Nucleus accumbens (tissue), 56 donors: ENCODE measurements at places on chromosomes 12 and 14.

GRCh38 chr12:6872073-6873048 lies 742 bp downstream of the SPSB2 start:
- DNase-seq, result peak; percentile 38

DNA sequence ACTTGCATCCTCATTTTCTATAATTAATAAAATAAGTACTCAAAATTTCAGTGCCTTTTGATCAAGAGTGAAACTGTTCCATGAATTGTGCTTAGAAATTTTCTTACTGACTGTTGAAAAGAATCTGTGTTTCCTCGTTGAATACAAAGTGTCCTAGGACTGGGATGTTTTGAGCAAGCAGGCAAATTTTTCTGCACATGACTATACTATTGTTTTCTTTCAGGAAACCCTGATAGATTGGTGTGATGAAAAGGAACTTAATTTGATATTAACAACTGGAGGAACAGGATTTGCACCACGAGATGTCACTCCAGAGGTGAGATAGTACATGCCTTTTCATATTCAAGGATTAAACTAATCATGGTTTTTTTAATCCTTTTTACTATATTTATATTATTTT lies 316.3 kb downstream of the GPHN start:
- DNase-seq, result no peak

GRCh38 chr12:57110104-57111030 lies 795 bp downstream of the STAT6 start:
- DNase-seq, result peak; percentile 70

DNA sequence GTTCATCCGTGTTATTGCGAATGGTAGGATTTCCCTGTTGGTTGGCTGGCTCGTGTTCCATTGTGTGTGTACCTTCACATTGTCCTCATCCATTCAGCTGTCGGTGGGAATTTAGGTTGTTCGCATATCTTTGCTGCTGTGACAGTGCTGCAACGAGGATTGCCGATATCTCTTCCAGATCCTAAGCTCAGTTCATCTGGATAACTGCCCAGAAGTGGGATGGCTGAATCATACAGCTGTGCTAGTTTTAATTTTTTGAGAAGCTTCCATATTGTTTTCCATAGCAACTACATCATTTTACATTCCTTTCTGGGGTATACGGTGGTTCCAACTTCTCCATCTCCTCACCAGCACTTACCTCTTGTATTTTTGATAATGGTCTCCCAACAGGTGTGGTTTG lies 292.8 kb upstream of the SFSWAP start:
- no peak for DNase-seq

DNA sequence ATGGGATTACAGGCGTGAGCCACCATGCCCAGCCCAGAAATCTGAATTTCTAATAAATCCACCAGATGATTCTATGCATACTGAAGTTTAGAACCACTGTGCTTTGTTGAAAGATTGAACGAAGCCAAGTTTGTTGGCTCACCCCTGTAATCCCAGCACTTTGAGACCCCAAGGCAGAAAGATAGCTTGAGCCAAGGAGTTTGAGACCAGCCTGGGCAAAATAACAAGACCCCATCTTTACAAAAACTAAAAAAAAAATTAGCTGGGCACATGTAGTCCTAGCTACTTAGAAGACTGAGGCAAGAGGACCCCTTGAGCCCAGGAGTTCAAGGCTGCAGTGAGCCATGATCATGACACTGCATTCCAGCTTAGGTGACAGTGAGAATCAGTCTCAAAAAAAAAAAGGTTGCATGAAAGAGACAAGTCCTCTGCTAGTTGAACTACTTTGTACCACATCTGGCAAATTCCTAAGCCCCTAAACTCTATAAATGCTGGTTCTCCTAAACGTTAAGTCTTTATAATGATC lies 1.7 kb upstream of the ABHD4 start:
- DNase-seq, result no peak

DNA sequence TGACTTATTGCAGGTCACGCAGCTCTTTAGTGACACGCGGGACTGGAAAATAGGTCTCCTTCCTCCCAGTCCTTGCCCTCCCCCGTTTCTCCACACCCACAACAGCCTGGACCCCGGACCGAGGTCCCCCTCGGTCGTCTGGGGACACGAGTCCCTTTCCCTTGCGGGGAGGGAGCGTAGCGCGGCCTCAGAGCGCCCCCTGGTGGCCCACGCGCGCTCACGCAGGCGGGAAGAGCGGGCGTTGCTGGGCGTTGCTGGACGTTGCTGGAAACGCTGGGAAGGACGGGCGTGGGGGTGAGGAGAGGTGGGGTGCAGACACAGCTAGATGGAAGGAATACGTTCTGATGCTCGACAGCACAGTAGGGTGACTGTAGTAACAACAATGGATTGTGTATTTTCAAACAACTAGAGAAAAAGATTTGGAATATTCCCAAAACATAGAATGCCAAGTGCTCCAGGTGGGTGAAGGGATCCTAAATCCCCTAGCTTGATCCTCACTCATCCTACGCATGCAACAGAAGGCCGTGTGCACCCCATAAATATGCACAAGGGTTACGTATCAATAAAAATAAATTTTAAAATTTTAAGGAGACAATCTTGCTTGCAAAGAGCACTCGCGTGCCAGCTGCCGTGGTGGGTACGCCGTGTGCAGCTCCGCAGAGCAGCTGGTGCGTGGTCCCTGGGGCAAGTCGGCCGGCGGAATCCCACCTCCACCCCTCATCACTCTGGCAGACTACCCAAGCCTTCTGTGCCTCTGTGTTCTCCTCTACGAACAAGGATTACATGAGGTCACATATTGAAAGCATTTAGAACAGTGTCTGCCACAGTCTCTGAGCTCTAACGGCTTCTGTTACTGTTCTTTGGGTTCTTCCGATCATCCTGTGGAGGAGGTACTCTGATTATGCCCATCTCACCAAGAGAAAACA lies 87.4 kb downstream of the B4GALNT3 start:
- DNase-seq, result peak; percentile 43

DNA sequence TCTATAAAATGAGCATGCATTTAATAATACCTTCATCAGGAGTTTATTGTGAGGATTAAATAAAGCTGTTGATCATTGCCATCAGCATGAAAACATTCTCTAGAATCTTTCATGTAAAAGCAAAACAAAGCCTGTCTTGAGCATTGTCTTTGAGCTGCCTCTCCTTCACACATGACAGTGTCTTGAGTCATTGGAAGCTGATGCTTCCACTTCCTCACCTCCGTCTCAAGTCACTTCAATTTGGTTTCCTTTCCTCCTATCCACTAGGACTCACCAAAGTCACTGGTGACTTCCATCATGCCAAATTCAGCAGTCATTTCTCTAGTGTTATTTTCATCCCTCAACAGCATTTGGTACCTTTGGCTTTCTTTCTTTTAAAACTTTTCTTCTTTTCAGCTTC lies 31.6 kb upstream of the MYBPC1 start:
- no peak for DNase-seq

GRCh38 chr12:131642101-131642540 lies 68.8 kb upstream of the SFSWAP start:
- no peak for DNase-seq

DNA sequence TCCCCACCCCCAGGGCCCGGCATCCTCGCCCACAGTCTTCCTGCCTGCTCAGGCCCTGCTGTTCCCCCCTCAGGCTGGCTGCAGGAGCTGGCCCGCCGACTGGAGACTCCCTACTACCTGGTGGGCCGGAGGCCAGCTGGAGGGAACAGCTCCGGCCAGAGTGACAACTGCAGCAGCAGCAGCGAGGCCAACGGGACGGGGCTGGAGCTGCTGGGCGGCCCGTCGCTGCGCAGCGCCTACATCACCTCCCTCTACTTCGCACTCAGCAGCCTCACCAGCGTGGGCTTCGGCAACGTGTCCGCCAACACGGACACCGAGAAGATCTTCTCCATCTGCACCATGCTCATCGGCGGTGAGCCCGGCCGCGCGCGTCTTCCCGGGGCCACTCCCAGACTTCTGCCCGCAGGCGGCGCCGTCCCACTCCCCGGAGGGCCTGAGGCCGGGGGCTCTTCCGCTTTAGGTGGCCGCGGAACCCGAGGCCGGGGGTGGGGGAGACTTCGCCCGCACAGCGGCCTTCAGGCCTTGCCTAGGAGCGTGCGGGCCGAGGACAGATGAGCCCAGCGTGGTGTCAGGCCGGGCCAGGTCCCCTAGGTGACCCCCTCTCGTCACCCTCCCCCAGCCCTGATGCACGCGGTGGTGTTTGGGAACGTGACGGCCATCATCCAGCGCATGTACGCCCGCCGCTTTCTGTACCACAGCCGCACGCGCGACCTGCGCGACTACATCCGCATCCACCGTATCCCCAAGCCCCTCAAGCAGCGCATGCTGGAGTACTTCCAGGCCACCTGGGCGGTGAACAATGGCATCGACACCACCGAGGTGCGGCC lies 10.2 kb downstream of the KCNH3 start:
- peak; percentile 13 for DNase-seq

GRCh38 chr14:24399999-24400718 lies 1.4 kb downstream of the NYNRIN start:
- DNase-seq, result no peak

DNA sequence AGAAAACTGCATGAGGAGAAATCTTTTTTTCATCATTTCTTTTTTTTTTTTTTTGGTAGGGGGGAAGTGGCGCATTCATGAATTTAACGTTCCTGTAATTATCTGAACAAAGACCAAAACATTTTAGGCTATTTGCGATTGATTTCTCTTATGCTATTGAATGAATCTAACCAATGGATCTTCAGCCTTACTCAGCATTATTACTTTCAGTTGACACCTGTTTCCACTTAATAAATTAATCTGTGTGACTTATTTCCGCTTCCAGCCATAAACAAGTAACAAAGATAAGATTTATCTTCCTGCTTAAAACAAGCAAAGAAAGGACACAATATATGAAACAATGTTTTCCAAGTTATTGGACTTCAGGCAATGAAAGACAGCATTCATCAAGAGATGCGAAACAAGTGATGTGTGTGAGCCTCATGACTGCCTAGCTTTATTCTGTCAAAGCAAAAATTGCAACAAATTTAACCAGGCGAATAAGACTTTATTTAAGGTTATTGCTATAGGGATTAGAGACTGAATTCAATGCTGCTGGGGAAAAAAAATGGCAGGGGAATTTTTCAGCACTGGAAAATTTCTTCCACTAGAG lies 1026.9 kb downstream of the LRFN5 start:
- DNase-seq, result no peak

GRCh38 chr12:32475724-32476123 lies 76.4 kb downstream of the FGD4 start:
- no peak for DNase-seq

GRCh38 chr14:23076785-23077408 lies 18.0 kb downstream of the ACIN1 start:
- no peak for DNase-seq

- peak; percentile 3 for DNase-seq
These were observed 80.9 kb downstream of the SLC41A2 start for GRCh38 chr12:104877103-104877705.

GRCh38 chr12:62934239-62934798 lies 631 bp downstream of the PPM1H start:
- DNase-seq, result peak; percentile 66

DNA sequence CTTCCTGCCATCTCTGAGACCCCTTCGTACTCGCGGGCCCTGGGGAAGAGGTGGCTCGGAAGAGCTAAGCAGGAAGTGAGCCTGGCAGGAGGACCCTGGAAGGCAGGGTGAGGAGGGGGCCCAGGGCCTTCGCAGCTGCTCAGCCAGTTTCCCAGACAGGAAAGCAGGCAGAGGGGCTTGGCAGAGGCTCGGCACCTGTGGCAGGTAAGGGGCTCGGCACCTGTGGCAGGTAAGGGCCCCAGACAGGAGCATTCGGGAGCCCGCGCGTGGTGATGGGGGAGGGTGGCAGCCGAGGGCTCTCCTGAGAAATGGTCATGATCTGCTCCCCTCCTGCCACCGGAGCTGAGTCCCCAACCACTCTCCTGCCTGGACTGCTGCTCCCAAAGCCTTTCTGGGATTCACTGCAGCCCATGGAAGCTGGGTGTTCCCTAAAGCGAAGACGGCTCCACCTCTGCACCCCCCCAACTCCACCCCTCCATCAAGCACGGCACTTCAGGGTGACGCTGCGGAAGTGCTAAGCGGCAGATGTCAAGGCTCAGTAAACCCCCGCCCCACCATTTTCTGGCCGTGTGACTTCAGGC lies 63.2 kb downstream of the PRIMA1 start:
- DNase-seq, result no peak

GRCh38 chr14:21558703-21559170 lies 21.1 kb downstream of the OR10G3 start:
- DNase-seq, result no peak

GRCh38 chr12:49187184-49187583 lies 1.7 kb downstream of the TUBA1A start:
- DNase-seq, result peak; percentile 84

- no peak for DNase-seq
These were observed 7.3 kb upstream of the FIGNL2 start for GRCh38 chr12:51855586-51856428.

DNA sequence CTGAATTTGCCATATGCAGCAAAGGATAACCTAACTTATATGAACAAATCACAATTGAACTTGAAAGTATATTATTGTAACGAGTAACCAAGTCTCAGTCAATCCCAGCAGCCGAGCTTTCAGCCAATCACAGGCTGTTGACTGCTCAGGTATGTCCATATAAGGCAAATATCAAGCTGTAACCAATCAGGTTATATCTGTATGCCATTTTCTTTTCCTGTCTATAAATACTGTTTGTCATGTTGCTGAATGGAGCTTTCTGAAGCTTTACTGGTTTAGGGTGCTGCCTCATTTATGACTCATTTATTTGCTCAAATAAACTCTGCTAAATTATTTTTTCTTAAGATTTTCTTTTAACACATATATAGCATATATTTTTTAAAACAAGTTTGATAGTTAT lies 1059.5 kb downstream of the GALC start:
- no peak for DNase-seq

DNA sequence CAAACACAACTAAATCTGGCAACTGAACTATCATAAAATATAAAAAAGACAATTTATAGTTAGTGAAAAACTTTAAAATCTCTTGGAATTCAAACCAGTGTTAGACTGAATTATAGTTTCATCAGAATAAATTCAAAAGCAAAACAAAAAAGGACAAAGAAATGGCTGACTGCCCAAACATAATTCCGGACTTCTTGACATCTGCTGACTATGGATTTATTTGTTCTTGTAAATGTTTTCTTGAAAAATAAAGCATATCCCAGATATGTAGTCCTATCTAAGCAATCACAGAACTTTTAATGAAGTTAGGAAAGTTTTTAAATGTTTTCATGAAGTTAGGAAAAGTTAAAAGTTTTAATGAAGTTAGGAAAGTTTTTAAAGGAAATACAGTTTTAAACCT lies 45.8 kb upstream of the CNTN1 start:
- no peak for DNase-seq

DNA sequence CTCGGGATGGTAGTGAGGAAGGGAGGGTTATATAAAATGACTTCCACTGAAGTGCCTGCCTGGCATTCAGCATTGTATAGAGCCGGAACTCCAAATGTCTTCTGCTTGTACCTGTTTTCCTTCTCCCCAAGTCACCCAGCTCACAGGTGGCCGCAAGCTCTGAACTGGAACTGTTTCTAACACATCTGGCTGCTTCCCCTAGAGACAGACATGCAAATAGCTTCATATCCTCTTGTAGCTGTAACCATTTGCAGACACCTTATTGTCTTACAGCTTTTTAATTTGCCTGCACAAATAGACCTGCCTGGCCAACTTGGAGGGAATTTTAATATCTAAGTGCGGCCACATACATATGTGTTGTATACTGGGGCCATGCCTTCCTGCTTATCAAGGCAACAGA lies 126.0 kb downstream of the CHST11 start:
- DNase-seq, result no peak

GRCh38 chr14:93906341-93907329 lies 20.5 kb upstream of the FAM181A start:
- peak; percentile 30 for DNase-seq

GRCh38 chr12:109630815-109631214 lies 57.2 kb downstream of the MVK start:
- DNase-seq, result no peak
